RPMI8226 (cell line): ENCODE measurements at places on chromosomes 7 and 10.

DNA sequence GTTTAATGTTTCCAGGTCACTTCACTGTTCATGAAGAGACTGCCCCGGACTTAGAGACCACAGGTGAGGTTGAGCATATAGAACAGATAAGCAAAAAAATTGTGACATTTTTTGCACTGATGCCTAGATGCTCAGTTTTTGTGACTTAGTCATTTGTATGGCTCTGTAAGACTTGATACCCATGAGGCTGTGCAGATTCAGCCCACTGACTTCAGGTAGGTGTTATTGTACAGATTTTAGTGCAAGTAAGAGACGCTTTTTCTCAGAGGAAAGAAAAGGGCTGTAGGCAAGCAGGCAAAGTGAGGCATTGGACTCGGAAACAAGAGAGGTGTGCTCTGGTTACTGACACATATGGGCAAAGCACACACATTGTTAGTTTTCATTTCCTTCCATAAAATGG, 820.1 kb upstream of the SORCS1 start:
- DNase-seq = no peak

DNA sequence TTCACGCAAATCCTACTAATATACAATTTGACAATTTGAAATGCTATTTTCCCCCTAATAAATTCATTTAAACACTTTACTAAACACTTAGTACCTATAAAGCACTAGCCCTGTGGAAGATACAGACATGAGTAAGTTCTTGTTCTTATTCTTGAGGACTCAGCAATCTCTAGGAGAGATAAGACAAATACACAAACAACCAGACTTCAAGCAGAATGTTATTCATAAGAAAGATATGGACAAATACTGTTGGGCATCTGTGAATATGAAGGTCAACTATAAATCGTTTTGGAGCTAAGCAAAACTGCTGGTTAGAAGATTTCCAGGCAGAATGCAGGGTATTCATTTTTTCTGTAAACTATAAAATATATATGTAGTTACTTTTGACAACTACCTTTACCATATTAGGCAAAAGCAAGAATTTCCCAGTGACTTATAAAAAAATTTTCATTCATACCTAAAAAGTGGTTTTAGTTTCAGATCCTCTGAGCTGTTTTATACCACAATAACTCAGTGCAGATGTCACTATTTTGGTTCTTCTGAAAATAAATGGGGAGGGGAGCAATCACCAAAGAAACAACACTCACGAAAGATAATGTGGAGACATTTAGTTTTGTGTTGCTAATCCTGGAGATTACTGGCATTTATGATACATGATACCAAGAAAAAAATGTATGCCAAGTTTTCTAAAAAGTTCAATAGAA, 3.8 kb downstream of the VPS41 start:
- no peak for DNase-seq

GRCh38 chr7:83738291-83738835, 89.4 kb upstream of the SEMA3E start:
- no peak for DNase-seq

DNA sequence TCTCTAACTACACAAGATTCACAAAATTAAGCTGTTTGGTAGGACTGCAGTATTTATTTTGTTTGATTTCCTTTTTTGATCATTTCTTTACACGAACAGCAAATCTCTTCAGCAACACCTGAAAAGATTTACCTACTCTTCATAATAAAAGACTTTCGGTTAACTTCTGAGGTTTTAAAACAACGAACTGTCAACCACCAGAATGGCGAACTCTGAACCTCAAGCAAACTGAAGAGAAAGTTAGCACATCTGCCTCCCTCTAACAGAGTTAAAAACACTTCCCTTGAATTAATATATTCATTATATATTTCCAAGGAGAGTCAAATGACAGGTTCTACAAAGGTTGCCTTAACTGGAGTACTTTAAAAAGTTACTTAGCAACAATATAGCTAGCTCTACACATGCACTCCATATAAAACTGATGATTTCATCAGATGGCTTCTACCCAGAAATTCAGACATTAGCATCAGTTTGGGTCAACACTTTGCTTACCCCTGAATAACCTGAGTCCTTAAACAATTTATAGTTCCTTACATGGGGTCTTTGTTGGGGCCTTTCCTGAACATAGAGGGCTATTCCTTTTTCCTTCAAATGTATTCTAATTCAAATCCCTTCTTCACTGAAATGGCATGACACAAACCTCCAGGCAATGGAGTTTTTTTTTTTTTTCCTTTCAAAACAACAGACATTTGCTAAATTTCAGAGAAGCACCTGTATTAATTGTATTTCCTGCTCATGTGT, 118.3 kb downstream of the SEM1 start:
- no peak for DNase-seq

DNA sequence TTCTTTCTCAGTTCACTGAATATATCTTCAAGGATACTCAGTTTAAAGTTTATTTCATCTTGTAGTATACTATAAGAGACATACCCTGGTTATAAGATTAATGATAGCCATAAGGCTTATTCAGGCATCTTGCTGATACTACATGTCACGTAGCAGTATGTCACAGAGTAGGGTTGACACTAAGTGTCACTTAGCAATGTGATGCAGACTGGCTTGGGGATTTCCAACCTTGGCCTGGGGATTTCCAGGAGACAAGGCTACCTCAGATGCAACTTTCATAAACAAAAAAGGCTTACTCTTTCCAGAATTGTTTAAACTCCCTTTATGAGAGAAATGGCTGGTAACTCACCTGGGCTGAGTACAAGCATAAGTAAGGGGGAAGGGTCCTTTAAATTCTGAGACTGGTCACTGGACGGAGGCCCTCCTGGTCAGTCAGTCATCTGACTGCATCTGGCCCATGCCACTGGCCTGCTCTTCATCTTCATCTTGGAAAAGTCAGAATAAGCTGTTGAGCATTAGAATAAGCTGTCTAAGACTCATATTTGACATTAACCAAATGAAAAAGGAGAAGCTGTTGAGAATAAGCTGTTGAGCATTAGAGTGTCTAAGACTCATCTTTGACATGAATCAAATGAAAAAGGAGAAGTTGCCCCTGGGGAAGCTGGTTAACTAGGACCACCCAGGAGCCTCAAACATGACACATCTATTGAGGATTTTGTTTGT, 9.5 kb downstream of the SLC13A1 start:
- no peak for DNase-seq

- no peak for DNase-seq
Observed at GRCh38 chr10:22049635-22050034, 46.1 kb upstream of the DNAJC1 start.
